ENCODE measurements at places on chromosomes 4 and X. TPM values are rescaled to one million over a fixed set of nuclear protein-coding genes. Genes with fewer than 3 reads are reported as not detected.

Gene NCBP2L
- total RNA-seq = not detected

Gene RASL11B
- total RNA-seq = 20.3 TPM

Gene EPGN
- not detected for total RNA-seq

Gene MAGEE1
- total RNA-seq = 11.0 TPM
